IPS DF 19.7 (cell line): ENCODE measurements at places on chromosomes 1 and 21.

DNA sequence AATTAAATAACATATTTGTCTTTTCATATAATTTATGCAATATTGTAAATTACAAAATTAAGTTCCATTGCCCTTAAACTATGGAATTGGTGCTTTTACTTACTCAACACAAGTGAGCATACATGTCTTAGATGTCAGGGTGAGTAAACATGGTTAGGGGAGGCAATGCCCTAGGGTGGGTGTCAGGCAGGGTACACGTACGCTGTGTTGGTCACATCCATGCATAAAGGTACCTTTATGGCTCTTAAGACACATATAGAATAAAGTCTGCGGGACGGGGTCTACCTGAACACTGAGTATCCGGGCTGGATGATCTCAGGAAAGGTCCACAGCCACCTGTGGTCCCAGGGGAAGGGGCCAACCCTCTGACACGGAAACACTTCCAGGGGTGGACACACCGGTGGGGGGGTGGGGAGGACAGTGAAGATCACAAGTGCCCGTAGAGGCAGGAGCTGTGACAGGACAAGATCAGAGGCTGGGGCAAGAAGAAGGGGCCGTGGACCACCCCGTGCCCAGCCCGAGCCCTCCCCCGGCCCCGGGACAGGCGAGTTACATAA lies 720 bp downstream of the LIN9 start:
- no peak for DNase-seq

GRCh38 chr1:119713039-119713748 lies 1.5 kb downstream of the PHGDH start:
- DNase-seq, result no peak

- no peak for DNase-seq
Measured at GRCh38 chr1:208988811-208989222, 594.7 kb upstream of the CAMK1G start.

- DNase-seq, result peak; percentile 5
Measured at GRCh38 chr1:172135076-172135672, 285.3 kb upstream of the C1orf105 start.

DNA sequence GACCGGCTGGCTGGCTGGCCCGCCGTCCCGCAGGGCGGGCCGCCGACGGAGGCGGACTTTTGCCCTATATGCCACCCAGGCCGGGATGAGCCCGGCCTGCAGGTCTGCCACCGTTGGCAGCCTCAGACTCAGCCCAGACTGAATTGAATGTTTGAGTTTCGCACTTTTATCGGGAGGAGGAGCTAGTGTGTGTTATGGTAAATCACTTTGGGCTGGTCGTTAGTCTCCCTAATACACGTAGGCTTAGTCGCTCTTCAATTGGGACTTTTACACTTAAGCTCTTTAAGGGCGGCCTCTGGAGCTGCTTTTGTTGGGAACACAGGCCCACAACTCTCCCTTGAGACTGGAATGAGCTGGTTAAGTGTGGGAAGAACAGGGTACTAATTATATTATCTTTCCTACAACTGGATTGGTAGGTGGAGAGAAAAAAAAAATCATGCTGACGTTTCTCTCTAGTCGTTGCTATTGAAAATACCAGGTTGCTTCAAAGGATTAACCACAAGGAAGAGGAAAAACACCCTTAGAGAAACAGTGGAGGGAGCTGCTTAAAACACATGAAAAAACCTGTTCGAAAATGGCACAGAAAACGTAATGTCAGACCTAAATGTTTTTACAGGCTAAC lies 1.4 kb upstream of the IRF2BP2 start:
- DNase-seq, result peak; percentile 86

GRCh38 chr1:233518344-233518743 lies 95.6 kb upstream of the KCNK1 start:
- no peak for DNase-seq

- DNase-seq, result no peak
Measured at GRCh38 chr1:87136607-87137341, 191.9 kb upstream of the LMO4 start.

DNA sequence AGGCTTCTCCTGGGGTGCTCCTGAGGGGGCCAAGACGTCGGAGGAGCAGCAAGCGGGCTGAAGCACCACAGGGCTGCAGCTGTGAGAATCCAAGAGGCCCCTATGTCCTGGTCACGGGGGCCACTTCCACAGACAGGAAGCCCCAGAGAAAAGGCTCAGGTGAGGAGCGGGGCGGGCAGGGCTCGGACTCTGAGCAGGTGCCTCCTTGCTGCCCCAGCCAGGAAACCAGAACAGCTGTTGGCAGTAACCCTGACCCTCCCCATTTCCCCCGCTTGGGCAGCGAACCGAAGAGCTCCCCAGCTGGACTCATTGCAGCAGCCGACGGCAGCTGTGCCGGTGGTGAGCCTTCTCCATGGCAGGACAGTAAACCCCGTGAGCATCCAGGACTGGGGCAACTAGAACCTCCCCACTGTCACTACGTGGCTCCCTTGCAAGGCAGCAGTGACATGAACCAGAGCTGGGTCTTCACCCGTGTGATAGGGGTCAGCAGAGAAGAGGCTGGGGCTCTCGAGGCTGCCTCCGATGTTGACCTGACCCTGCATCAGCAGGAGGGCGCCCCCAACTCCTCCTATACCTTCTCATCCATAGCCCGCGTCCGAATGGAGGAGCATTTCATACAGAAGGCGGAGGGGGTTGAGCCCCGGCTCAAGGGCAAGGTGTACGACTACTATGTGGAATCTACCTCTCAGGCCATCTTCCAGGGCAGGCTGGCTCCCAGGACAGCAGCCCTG lies 625 bp downstream of the KLHDC7A start:
- no peak for DNase-seq

DNA sequence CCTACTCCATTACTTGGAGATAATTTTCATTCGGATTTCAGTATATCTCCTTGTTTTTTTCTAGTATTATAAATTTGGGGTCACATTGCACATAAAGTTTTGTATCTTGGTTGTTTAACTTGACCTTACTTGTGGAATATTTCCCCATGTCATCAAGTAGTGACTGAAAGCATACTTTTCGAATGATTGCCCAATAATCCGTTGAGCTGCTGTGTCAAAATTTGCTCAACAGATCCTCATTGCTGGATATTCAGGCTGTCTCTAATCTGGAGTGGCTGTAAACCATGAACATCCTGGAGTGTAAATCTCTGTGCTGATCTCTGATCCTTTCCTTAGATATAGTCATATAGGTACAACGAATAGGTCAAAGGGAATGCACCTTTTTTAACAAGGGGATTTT lies 4.9 kb downstream of the NIPAL3 start:
- DNase-seq, result no peak

DNA sequence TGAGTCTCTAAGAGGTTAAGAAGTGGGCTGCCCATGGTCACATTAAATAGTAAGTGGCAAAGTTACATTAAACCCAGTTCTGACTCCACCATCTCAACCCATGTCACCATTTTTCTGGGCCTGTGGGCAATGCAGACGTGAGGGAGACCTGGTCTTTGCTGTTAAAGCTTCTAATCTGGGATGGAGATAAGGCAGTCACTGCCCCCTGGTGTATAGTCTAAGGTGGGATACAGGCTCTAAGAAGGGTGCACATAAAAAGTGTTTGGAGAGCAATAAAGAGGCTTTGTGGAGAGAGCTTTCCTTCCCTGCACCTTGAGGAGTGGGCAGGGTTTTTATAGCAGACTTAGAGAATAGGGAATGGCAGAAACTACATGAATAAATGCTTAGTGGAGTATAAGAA lies 141.3 kb downstream of the ROR1 start:
- DNase-seq, result no peak

DNA sequence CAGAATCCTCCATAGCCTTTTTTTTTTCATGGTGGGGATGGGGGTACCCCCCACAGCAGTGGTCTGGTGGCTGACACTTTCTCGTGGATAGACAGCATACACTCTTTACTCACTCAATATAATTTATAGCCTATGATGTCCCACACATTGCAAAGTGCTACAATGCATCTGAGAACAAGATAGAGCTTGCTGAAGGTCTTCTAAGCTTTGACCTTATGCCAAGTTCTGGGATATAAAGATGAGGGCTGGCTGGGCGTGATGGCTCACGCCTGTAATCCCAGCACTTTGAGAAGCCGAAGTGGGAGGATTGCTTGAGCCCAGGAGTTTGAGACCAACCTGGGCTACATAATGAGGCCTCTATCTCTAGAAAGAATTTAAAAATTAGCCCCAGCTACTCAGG lies 78.0 kb downstream of the MPZL1 start:
- no peak for DNase-seq

GRCh38 chr1:35873243-35873750 lies 9.7 kb upstream of the AGO1 start:
- DNase-seq, result no peak

GRCh38 chr1:41038110-41038509 lies 16.6 kb upstream of the SLFNL1 start:
- DNase-seq, result no peak

DNA sequence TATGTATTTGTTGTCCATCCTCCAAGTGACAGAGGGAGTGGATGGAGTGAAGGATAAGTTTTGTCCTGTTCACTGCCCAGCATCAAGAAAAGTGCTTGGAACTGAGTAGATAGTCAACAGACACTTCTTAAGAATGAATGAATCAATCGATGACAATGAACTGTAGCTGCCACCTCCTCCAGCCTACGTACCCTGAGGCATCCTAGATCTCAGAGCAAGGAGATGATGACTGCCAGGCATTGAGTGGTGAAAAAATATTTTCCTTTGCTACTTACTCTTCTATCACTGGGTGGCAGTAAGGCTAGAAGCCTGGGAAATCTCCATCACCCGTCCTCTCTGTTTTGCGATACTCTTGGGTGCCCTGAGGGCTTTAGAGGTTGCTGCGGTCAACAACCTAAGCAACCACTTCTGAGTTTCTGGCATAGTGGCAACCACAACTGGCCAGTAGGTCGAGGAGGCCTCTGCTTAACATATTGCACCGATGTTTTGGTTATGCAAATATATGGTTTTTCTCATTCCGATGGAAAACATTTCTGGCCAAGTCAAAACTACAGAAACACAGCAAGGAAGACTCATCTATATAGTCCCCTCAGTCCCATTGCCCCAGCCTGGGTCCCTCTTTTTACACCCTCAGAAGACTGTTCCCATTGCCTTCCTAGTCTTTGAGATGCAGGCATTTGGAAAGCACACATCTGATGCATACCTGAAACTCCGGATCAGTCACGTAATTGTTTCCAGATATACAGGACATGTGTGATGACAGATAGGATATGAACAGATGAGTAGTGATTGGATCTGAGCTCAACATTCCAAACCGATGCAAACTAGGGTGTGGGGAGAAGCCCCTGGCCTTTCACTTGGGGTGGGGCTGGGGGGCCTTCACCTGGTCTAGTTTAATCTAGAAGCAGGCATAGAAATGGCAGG lies 136.8 kb downstream of the RUNX1 start:
- no peak for DNase-seq

- DNase-seq, result no peak
Measured at GRCh38 chr1:29743264-29743663, 506.9 kb downstream of the PTPRU start.

DNA sequence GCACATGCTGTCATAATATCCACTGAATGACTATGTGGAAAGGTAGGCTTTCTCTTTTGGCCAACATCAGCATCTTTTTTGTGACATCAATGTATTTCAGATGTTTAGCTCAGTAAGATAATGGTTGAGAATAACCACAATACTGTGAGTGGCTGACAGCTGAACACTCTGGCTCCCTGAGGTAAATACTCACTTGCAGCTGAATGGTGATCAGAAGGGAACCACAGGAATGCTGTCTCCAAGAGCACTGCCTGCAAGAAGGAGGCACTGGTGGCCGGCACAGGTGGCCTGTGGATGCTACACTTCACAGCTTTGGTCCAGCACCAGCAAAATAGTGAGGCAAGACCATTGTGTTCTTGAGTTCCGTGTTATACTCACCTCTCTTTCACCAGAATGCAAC lies 118.7 kb upstream of the PPM1J start:
- DNase-seq, result no peak

- DNase-seq, result no peak
Measured at GRCh38 chr1:65626003-65626402, 166.7 kb upstream of the PDE4B start.

GRCh38 chr1:53930932-53931331 lies 14.6 kb downstream of the IFT25 start:
- DNase-seq, result no peak

DNA sequence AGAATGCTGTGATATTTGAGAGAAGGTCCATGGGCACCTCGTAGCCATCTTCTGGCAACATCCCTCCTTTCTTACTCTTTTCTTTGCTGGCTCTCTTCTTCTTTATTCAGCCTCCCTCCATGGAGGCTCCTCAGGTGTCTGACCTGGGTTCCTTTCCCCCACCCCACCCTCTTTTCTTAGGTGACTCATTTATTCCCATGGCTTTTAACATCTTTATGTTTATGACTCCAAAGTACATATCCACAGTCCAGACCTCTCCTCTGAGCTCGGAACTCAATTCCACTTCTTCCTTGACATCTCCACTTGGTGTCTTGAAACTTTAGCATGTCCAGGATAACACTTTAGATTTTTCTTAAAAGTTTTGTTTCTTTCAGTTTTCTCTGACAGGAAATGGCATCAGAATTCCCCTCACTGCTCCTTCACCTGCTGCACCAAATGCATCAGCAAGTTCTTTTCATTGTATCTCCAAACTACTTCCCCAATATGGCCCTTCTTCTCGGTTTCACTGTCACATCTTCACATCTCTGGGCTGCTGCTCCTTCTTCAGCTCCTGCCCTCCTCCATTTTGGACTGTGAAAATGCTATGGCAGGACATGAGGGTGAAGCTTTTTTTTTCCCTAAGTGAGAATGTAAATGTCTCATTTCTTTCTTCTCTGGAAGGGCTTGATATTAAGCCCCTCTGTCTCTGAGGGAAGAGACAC lies 95.9 kb downstream of the GIPC2 start:
- DNase-seq, result no peak

DNA sequence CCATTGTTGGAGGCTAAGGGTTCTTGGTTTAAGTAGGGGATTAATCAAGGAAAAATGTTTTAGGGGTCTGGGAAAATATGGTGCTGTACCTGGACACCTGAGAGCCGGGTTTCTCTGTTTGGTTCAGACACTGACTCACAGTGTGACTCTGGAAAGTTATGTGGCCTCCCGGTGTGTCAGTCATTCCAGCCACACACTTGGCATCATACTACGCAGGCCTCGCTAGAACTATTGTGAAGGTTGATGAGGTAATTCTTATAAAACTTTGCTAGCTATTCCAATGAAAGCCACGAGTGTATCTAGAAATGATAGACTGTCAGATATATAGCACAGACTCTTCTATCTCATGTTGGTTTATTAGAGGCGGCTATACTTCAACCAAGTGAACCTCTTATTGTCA lies 4.8 kb upstream of the CAMSAP2 start:
- DNase-seq, result no peak

DNA sequence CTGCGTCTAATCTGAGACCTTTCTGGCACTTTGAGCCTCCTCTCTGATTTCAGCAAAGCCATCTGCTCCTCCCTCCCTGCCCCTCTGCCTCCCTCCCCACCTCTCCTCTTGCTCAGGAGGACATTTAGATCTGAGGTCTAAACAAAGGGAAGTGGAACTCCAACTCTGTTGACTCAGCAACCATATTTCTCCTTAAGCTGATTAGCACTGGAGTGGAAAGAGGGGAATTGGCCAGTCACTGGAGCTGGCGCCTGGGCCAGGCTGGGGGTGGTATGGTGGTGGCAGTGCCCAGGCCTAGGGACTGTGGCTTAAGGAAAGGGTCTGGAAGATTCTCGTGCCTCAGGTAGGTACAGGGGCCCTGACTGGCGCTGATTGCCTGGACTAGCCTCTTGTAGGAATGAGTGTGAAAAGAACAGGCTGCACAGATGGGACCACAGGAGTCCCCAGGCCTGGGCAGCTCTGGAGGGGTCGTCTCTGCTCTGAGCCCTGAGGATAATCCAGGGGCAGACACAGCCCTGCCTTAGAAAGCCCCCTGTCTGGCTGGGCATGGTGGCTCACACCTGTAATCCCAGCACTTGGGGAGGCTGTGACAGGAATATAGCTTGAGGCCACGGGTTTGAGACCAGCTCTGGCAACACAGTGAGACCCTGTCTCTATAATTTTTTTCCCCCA lies 11.9 kb downstream of the SH2D2A start:
- DNase-seq, result no peak
